ENCODE measurements at places on chromosomes 6 and 20.

DNA sequence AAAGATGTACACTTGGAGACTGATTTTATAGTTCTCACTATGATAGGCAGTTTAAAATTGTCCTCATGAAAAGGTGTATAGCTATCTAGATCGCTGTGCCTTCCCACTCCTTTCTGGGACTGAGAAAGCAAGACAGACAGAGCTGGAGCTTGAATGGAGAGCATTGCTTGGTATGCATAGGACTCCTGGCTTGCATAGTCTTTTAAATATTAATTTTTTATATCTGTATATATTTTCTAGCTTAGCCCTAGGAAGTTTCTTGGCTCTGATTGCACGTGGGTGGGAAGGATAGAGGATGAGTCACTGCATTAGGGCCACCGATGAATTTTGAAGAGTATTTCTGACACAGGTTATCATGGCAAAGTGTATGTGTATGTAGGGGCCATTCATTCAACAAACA lies 150.0 kb upstream of the SPACA1 start:
- no peak for DNase-seq

GRCh38 chr6:149867876-149868640 lies 3.9 kb upstream of the LRP11 start:
- DNase-seq = no peak

DNA sequence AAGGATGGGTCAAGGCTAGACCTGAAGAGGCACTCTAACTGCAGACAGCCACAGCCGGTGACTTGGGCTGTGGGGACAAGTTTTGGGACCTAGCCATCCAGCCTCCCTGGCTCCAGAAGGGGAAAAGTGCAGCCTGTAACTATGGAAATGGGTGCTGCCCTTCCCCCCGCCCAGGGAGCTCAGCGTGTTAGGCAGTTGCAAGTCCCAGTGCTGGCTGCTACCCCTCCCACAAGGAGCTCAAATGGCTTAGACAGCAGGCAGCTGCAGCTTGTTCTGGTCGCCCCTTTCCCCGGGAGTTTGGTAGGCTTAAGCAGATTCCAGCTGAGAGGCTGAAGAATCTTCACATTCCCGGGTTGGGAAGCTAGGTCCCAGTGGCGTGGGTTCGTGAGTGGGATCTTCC lies 162.6 kb downstream of the FAM83B start:
- DNase-seq = no peak

DNA sequence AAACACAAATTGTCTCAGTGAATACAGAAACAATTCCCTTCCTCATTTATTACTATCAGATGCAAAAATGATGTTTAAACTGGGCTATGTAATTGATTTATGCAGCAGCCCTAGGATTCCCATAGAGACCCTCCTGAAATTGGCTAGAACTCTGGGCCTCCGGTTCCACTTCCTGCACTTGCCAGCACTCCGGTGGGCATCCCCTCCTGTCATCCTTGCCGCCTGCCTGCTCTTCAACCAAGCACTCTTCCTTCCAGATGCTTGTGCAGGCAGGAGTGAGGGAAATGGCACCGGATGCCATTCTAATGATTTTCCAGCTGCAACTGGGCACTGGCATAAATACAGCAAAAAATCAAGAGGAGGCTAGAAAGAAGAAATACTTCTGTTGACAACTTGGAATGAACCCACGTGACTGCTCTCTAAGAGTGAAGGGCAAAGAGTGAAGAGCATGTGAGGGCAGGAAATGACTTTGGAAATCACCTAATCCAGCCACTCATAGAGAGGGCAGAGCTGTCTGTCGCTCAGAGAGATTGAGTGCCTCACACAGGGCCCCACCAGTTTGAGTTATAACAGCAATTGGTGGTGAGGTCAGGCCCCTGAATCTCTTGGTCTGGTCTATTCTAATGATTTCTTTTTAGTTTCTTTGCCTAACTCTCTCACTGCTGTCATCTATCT lies 3.7 kb upstream of the NEDD9 start:
- DNase-seq = no peak

DNA sequence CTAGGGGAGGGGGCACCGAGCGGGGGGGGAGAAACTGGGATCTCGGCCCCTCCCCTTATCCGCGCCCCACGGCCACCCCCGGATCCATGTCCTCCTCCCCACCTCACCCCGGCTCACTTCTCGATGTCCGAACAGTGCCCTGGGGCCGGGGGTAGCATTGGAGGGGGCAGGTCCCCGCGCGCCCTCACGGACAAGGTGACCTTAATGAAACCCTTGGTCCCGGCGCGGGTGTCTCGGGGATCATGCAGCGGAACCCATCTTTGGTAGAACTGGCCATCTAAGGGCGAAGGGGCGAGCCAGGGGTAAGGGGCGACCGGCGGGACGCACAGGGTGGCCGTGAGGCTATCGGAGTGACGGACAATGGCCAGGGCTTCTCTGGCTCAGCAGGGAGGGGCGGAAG lies 13.6 kb upstream of the SPAG4 start:
- no peak for DNase-seq

- no peak for DNase-seq
Measured at GRCh38 chr6:26118999-26119398, 31.8 kb downstream of the HFE start.

DNA sequence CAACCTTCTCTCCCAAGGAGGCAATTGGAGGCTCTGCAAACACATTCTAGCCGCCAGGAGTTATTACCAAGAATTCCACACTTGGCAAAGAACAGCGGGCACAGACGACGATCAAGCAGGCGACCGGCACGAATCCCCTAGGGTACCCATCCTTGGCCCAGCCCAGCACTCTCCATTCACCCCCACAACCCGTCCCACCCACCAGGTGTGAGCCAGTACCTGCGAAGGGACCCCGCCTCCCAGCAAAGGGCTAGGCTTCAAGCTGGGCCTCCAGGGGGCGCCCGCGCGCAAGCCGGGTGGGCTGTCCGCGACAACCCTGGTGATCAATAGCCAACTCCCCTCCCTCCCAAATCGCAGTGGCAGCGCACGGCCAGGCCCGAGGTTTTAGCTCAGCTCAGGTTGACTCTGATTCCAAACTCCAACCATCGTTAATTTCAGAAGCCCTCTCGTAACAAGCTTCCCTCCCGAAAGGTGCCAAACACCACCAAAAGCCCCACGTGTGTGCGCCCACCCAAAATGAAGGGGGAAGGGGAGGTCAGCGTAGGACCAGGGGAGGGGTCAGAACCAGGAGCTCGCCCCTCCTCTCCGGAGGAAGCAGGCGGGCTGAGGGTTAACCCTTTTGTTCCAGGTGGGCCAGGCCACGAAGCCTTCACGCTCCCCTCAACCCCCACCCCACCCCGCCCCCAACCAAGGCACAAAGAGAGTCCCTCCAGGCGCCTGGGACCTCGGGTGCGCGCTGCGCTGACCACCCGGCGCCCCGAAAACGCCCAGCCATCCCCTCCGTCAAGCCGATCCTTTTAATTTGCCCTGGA lies 2.1 kb downstream of the SALL4 start:
- no peak for DNase-seq

Measured in AG04449 (cell line).